RPMI8226 (cell line): ENCODE measurements at places on chromosomes 4 and X.

DNA sequence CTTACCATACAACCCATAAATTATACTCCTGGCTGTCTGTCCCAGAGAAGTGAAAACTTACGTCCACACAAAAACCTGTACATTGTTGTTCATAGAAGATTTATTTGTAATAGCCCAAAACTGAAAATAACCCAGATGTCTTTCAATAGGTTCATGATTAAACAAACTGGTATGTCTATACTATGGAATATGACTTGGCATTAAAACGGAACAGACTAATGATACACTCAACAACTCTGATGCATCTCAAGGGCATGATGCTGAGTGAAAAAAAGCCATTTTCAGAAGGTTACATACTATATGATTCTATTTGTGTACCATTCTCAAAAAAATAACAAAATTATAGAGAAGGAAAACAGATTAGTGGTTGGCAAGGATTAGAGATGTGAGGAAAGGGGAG is 11.6 kb upstream of the MND1 start:
- DNase-seq, result no peak

DNA sequence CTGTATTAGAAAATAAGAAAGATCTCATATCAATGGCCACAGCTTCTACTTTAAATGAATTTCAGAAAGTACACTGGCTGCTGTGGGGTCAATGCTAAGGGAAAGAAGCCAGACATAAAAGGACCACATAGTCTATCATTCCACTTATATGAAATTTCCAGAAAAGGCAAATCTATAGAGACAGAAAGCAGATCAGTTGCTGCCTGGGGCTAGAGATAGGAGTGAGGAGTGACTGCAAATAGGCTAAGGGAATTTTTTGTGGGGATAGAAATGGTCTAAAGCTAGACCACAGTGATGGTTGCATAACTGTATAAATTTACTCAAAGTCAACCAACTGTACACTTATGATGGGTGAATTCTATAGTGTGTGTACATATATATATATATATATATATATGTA is 8.3 kb downstream of the GAB3 start:
- no peak for DNase-seq

GRCh38 chr4:183328832-183329231 is 6.6 kb upstream of the CLDN24 start:
- no peak for DNase-seq

GRCh38 chrX:30153881-30154260 is 61.5 kb upstream of the MAGEB2 start:
- DNase-seq, result no peak

DNA sequence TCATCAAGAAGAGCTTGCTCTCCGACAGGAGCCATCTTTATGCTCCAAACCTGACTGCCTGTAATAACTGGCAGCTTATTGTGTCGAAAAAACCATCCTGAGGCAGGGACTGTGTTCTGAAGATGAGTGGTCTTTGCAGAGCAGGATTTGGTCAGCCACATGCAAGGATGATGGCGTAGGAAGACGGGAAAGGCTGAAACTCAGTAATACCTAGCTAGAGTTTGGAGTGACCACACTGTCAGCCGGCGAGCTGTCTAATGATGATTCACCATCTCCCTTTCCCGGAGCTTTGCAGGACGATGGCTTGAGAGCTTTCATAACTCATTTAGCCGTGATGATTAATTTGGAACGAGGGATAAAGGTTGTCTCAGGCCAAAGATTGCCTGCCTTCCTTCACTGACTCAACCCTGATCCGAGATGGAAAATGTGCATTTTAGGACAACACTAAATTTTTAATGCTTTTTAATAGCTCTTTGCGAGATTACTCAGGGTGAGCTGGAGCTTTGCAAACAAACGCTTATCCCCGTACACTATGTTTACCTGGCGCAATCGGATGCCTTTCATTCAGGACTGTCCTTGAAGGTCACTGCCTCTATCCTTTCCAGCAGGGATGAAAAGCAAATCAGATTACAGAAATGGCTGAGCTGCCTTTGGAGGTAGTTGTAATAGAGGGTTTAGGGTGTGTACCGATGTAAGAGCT is 288.5 kb downstream of the ASMT start:
- no peak for DNase-seq

- DNase-seq, result no peak
These were observed 34.5 kb upstream of the KDR start for GRCh38 chr4:55159851-55160250.
